ELF-1 (cell line): ENCODE measurements at places on chromosomes 3 and 15.

DNA sequence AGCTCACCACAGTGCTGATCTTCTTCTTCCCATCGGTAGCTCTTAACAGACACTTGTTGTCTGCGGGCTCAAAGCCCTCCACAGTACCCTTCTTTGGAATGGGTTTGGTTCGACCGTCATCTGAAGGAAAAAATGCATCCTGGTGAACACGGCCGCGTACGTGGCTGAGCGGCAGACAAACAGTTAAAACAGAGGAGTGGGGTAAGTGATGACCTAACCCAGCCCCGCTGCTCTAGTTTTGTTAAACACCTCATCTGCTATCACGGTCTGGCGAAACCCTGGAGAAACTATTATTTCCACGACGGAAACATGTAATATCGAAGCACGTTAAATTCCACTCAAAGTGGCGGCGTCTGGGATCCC is 725 bp downstream of the SRP14 start:
- peak; percentile 54 for DNase-seq

- no peak for DNase-seq
Measured at GRCh38 chr15:34314491-34315490, 22.8 kb downstream of the SLC12A6 start.

GRCh38 chr3:24972491-24972890 is 455.6 kb upstream of the RARB start:
- DNase-seq, result no peak

GRCh38 chr3:126109880-126110235 is 25.9 kb upstream of the SLC41A3 start:
- DNase-seq, result no peak

GRCh38 chr3:64650715-64651114 is 37.1 kb downstream of the ADAMTS9 start:
- DNase-seq, result no peak

GRCh38 chr15:78822514-78822913 is 11.2 kb upstream of the ADAMTS7 start:
- DNase-seq, result no peak

DNA sequence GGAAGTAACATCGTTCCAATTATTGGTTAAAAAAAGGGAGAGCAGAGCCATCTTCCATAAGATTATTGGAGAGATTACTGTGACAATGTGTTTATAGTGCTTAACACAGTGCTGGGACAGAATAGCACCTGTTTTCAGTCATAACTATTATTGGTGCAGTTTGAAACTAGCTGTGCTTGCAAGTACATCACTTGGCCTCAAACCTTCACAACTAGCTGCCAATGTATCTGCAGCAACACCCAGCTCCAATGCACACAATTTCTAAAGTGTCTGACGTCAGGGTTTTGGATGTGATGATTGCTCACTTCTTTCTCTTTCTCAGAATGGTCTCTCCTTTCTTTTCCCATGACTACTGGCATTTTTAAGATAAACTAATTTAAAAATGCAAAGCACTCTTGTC is 246.2 kb downstream of the SV2B start:
- DNase-seq, result no peak

DNA sequence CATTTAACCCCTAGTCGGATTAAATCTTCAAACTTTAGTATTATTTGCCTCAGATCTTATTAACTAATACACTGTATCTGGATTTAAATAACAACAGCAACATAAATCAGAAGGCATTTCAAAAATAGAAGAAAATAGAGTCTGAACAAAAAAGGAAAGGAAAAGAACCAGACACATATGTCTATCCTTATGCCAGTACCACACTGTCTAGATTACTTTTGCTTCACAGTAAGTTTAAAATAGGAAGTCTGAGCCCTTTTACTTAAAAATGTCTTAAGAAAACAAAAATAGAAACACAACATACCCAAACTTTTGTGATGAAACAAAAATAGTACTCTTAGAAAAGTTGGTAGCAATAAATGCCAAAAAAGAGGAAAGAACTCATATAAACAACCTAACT is 1615.8 kb downstream of the SI start:
- no peak for DNase-seq

- DNase-seq, result no peak
Measured at GRCh38 chr15:58492661-58493397, 61.0 kb downstream of the LIPC start.

DNA sequence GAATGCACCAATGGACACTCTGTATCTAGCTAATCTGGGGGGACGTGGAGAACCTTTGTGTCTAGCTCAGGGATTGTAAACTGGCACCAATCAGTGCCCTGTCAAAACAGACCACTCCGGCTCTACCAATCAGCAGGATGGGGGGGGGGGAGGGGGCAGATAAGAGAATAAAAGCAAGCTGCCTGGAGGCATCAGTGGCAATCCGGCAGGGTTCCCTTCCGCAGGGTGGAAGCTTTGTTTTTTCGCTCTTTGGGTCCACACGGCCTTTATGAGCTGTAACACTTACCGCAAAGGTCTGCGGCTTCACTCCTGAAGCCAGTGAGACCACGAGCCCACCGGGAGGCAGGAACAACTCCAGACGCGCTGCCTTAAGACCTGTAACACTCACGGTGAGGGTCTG is 827.1 kb downstream of the PLOD2 start:
- peak; percentile 92 for DNase-seq

DNA sequence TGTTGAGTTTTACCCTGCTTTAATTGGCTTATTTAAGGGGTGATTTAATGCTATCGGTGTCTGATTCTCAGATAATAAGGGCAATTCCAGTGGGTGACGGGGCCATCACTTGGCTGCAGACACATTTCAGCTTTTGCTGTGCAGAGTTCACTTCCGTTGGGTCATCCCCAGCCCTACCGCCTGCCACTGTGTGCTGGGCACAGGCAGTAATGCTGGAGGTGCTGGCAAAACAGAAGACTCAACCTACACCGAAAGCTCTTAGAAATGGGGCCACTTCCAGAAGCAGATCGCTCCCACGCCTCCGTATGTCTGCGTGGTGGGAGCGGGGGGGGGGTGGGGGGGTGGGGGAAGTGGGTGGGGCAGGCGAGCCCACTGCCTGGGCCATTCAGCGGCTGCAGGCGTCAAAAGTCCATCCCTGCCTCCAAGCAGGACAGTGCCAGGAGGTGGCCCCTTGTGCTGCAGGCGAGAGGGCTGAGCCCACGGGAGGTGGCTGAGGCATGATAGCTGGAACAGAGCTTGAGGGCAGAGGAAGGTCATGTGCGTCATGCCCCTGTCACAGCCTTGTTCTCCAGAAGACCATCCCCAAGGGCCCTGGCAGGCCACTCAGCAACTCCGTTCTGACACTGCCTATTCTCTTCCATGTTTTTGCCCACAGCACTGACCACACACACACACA is 128.3 kb downstream of the ATP10A start:
- DNase-seq, result no peak

DNA sequence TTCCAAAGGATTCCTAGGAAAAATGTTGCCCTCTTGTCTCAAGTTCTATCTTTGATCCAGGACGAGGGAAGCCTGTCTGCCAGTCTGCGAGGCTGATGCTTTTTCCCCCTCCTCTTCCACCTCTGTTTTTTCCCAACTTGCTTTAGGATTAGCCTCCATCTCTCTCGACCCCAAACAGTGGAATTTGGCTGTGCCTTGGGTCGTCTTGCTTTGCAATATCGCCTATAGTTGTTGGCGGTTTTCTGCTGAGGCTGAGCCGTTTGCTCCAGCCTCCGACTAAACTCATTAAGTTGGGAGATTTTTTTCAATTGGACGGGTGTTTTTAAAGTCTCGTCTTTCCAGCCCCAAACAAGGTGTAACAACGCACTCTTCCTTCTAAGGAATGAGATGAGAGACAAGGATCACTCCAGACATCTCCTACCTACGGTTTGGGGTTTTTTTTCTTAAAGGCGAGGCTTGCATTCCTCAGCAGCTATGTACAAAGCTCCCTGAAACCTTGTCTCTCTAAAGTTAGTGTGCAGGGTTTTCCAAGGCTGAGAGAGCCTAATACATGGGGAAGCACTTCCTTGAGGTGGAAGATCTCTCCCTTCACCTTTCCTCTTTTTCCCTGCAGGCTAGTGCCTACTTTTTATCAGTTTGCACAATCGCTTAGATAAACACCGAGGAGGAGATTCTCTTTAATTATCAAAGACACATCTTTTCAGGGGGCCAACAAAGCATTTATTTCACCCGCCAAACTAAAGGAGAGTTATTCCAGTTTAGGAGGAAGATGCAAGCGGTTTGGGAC is 4.8 kb upstream of the NR2F2 start:
- peak; percentile 61 for DNase-seq

DNA sequence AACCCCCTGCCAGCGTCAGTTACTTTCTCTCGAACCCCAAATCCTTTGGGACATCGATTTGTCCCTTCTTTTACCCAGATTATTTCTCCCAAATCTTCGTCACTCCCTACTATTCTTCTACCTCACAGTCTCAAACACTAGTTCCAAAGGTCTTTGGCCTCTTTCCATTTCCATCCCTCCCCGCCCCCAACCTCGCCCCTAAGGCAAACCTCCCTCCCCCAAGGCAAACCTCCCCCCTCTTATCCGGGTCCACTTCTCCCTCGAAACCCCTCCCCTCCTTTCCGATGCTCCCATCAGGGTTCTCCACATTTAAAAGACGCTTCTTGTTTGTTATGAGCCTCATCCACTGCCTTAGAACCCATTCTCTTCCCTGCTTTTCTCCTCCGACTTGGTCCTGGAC is 583 bp downstream of the EAF1 start:
- no peak for DNase-seq

GRCh38 chr15:72420576-72420975 is 22.5 kb downstream of the TMEM202 start:
- DNase-seq, result no peak

GRCh38 chr3:94064243-94064860 is 1.5 kb downstream of the NSUN3 start:
- DNase-seq, result no peak

- DNase-seq, result peak; percentile 68
Measured at GRCh38 chr15:93974804-93975481, 256.4 kb upstream of the MCTP2 start.

GRCh38 chr3:143581972-143582722 is 266.1 kb downstream of the SLC9A9 start:
- peak; percentile 11 for DNase-seq

DNA sequence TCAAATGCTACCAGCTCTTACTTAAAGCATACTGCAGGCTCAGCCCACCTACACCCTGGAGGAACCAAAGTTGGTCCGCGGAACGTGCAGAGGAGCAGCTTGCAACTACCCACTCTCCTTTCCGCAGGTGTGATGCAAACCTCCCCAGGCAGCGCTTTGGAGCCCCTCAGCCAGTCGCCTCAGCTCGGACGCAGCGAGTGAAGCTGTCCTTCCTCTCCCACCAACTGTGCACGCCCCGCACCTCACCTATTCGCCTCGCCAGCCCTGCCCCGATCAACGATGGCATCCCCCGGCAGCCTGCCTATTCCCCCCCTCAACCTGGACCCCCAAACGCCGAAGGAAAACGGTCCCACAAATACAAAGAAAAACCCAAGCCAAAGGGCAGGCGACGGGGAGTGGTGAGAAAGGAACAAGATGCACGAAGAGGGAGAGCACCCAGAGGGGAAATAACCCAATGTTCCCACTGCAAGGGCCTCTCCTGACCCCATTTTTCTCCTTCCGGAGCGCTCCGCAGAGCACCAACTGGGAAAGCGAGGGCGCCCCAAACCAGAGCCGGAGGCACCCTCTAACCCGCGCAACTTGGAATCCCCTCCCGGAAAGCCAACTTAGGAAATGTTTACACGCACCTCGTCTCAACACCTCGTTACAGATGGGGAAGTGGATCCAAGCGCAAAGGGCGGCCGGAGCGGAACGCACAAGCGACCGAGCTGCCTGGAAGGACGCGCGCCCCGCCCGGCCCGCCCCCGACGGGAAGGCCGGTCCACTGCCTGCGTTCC is 665 bp downstream of the GLB1 start:
- peak; percentile 36 for DNase-seq

DNA sequence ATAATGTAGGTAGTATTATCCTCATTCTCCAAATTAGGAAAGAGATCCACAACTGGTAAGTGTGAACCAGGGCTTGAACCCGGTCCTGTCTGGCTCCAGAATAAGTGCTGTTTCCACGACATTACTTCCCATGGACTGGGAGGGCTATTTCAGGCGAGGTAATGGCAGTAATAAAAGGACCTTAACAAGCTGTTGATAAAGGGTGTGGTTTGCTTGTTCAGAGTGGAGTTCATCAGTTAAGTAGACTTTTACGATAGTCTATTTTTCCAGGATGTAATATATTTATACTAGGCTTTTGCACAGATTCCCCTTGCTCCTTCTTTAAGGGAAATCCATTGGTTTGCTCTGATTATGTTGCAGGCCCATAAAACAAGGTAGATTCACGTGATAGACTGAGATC is 88.4 kb upstream of the TNFAIP8L3 start:
- DNase-seq, result no peak

DNA sequence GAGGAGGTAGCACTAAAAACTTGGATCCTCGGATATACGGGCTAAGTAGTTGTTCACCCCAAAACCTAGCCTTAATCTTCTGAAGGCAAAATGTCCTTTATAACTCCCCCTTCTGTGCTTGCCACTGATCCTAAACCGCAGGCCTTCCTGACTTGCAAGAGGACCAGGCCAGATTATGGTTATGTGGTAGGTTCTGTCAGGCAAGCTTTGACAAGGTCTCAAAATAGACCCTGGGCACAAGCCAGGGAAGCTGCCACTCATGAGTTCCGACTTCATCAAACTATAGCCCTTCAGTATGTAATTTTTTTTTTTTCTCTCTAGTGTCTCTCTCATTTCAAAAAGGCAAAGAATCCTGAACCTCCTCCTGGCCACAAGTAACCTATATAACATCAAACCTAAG is 3.2 kb downstream of the LRRFIP2 start:
- no peak for DNase-seq

GRCh38 chr3:120597445-120598049 is 1.4 kb downstream of the NDUFB4 start:
- DNase-seq, result no peak

GRCh38 chr3:36652104-36652503 is 112.2 kb downstream of the DCLK3 start:
- no peak for DNase-seq

DNA sequence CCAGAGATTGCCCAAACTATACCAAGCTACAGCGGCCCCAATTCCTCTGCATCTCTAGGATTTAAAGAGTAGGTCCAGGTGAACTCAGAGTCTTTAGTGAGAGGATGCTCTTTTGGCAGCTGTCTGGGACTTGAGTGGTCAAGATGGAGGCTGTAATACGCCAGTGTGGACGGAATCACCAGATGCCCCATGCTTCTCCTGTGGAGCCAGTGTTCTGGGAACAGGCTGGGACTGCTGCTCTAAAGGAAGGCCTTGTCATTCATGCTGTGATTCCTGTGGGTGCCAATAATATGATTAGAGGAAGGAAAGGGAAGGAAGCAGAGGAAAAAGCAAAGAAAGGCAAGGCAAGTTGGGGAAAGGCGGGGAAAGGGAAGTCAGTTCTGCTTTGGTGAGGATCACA is 17.4 kb upstream of the NOX5 start:
- DNase-seq, result no peak

DNA sequence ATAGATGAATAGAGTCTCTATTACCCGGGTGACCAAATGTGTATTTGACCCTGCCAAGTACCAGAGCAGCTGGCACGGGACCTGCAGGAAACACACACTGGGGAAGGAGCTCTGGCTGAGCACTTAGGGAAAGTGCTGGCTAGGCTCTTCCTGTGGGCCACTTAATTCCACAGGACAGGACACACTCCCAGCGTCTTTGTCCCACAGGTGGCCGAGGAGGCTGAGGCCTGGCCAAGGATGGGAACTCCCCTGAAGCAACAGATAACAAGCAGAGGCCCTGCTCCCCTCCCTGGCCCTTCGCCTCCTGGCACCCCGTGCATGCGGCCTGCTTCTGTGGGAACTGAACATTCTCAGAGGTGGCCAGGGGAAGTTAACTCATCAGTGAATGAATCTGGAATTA is 180.8 kb downstream of the ATP10A start:
- no peak for DNase-seq
